ENCODE measurements at places on chromosomes 5 and 9.
A peak's percentile ranks its signal among the peaks of the same experiment; 100 is the strongest.

- DNase-seq: no peak
Measured at GRCh38 chr5:76074487-76075065, 8.6 kb upstream of the SV2C start.

DNA sequence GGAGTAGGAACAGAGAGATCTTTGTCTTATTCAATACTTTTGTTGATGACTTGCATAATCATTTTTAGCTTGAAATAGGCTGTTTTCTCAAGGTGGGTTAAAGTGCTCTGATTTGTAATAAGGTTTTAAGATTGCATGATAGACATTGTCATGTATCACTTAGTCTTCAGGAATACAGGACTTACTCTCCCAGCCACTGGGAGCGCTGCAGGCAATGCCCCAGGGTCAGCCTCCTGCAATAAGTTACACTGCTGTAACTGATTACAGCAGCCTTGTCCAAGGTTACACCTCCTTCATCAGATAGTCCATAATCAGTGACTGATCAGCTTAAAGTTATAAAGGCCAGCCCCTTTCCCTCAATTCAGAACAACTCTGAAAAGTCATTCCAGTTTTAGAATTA, 218.6 kb downstream of the ESM1 start:
- no peak for DNase-seq

- DNase-seq: no peak
Measured at GRCh38 chr9:127862075-127863011, 7.9 kb upstream of the ENG start.

GRCh38 chr9:132583584-132584304, 1.3 kb downstream of the BARHL1 start:
- DNase-seq: no peak

- no peak for DNase-seq
Measured at GRCh38 chr9:132237481-132237880, 75.6 kb downstream of the NTNG2 start.

DNA sequence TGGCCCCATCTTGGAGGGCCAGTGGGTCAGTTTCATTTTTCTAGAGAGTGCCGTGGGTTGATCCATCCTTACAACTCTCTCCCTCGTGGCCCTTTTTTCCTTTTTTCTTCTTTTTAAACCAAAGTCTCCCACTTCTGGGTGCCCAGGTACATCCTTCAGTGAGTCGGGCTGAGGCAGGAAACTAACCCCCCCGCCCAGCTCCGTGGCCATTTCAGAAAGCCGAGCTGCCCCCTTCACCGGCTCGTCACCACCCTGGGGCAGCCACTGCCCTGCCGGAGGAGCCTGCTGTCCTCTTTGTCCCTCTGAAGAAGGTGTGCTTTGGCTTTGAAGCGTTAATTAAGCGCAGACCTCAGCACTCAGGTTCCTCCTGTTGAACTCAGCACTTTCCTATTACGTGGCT, 5.2 kb downstream of the CFAP77 start:
- no peak for DNase-seq

DNA sequence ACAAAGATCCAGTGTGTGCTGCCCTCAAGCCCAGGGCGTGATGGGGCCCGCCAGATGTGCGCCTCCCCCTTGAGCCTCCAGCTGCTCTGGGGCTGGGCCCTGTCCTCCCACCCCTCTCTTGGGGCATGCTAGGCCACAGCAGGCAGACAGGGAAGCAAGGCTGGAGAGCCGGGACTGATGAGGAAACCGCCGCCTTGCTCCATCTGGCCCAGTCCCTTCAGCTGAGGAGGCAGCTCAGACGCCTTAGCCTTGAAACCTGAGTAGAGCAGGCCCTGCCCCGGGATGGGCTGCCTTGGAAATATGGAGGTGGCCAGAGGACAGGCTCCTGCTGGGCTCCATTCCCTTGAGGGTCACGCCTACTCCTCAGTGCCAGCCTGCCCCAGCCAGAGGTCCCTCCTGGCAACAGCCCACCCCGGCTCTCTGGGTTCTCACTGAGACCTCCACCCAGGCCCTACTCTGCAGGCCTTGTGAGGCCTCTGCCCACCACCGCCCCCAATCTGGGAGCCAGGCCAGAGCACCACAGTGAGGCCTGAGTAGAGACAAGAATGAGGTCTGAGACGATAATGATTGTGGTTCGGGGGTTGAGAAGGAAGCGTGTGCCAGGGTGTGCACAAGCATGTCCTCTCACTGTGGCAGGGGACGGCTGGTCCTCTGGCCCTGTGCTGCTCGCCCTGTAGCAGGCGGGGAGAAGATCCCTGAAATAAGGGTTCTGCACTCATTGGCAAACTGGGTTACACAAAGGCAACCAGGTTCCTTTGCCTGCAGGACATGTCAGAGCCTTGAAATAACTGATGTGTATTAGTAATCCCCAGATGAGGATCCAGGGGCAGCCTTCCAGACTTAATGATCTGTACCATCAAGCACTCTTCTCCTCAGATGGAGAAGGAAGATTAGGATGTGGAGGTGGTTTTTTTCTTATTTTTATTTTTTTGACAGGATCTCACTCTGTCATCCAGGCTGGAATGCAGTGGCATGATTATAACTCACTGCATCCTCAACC, 30.9 kb downstream of the CXXC5 start:
- no peak for DNase-seq

DNA sequence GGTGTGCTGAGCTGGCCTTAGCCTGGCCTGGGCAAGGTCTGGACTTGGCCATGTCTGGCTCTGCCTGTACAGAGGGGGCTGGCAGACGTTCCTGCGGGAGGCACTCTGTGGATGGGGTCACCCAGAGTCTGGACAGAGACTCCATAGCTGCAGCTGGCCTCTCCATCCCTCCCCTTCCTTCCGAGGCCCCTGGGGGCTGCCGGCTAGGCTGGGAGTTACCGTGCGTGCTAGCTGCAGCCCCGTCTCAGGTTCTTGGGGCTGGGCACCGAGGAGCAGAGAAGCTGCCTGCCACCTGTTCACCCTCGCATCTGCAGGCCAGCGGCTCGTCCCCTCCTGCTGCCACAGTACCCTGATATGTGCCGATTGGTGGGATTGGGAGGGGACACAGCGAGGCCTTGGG, 63.4 kb downstream of the RXRA start:
- no peak for DNase-seq

DNA sequence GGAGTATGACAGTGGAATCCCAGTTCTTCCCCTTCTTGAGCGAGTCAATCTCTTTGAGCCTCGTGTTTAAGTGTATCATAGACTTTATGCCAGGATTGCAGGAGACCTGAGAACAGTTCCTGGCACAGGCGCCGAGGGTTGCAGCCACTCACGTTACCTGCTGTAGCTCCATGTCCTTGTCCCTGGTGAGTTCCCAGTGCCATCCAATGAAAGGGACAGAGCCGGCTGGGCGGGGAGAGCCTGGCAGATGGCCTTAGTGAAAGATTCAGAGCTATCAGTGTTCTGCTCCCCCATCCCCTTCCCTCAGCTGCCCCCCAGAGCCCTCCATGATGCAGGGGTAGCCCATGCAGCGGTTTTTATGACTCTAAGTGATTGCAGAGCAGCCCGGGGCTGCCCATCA, 554.0 kb downstream of the BNC2 start:
- DNase-seq: no peak

DNA sequence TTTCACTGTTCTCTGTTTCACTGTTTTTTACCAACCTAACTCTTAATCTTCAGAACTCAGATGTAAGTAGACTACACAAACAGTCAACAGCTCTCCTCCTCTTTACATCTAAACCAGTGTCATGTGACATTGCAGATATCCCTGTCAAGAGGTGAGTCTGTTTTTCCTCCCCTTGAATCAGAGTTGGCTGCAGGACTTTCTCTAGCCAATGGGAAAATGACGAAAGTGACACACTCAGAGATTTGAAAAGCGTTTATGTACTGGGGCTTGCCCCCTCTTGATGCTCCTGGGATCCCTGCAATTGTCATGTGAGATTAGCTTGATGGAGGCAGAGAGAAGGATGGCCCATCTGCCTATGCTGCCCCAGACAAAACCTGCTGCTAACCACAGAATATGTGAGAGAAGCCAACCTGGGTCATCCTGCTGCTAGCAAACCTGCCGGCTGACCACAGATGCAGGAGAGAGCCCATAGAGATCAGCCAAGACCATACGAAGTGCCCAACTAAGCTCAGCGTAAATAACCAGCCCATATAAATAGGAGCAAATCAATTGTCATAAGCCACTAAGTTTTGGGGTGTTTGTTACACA, 111.1 kb downstream of the ASTN2 start:
- DNase-seq: no peak

- peak; percentile 37 for DNase-seq
Measured at GRCh38 chr5:33441241-33442177, 744 bp downstream of the TARS1 start.

DNA sequence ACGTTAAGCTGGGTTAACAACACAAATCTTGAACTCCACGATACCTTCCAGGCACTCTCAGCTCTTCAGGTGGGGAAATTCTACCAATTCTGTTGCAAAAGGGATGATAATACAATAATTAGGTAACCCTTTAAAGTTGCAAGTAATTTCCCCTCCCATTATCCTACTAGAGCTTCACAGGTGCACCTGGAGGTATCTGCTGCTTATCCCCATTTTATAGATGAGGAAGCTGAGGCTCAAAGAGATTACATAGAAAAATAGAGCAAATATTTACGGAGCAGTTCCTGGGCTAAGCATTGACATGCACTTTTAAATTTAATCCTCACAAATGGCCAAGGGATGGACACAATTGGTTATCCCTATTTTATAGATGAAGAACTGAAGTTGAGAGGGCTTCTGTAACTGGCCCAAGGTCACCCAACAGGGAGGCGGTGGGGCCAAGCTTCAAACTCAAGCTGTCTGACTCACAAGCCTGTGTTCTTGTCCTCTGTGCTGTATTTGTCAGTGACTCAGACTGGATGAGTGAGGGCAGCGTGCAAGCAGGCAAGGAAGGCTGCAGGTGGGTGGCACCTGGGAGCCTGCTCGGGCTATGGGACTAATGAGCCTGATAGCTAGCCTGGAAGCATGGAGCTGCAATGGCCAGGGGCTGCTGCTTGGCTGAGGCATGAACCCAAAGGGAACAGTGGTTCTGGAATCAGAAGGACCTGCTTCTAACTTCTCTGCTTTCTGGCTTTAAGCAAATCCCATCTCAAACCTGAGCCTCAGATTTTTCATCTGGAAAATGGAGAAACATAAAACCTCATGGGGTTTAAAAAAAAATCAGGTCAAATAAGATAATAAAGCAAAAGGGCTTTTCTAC, 105.5 kb downstream of the PDE6A start:
- peak; percentile 28 for DNase-seq

DNA sequence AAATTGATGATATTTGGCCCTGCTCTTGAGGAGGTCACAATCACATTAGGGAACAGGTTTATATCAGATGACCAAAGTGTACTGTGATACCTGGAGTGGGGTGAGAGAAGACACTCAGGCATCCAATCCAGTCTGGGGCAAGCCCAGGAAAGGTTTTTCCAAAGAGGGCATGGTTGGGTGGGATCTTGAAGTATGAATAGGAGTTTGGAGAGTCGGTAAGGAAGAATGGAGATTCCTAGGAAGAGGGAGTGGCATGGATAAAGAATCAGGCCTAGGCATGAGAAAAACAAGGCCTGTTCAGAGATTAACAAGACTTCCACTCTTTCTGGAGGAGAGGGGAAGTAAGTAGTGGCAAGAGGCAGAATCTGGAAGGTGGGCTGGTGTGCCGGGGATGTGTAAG, 91.1 kb downstream of the MVB12B start:
- DNase-seq: no peak

DNA sequence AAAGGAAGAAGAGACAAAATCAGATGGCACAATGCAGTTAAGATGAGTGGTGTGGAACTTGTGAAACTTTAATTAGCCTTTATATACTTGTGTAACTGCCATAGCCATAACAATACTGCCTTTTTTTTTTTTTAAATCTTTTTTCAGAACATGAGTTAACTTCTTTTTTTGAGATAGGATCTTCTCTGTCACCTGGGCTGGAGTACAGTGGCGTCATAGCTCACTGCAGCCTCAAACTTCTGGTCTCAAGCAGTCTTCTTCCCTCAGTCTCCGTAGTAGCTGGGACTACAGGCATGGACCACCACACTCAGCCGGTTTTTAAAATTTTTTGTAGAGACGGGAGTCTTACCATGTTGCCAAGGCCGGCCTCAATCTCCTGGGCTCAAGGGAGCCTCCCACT, 37.2 kb downstream of the GPBP1 start:
- DNase-seq: no peak

GRCh38 chr9:32497921-32498320, 28.1 kb downstream of the RIGI start:
- no peak for DNase-seq

- no peak for DNase-seq
Measured at GRCh38 chr5:42751044-42751443, 5.6 kb upstream of the CCDC152 start.

DNA sequence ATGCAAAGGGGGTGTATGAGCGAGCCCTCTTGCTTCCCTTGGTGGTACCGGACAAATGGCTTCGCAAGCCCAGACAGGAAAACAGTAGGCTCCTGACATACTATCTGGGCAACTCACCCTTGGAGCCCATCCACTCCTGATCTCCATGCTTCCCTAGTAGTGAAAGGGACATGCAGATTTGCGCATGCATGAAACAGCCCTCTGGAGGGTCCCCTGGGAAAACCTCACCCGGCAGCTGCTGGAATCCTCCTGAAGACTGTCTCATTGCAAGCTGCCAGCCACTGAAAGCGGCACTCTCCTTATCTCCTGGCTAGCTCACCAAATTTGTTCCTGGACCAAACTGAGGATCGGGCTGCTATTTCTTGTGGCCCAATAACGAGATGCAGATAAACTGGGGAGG, 10.2 kb downstream of the ZNF169 start:
- DNase-seq: no peak

GRCh38 chr9:127159949-127160610, 37.6 kb upstream of the ANGPTL2 start:
- DNase-seq: no peak

GRCh38 chr9:98925956-98926355, 17.8 kb upstream of the COL15A1 start:
- no peak for DNase-seq

DNA sequence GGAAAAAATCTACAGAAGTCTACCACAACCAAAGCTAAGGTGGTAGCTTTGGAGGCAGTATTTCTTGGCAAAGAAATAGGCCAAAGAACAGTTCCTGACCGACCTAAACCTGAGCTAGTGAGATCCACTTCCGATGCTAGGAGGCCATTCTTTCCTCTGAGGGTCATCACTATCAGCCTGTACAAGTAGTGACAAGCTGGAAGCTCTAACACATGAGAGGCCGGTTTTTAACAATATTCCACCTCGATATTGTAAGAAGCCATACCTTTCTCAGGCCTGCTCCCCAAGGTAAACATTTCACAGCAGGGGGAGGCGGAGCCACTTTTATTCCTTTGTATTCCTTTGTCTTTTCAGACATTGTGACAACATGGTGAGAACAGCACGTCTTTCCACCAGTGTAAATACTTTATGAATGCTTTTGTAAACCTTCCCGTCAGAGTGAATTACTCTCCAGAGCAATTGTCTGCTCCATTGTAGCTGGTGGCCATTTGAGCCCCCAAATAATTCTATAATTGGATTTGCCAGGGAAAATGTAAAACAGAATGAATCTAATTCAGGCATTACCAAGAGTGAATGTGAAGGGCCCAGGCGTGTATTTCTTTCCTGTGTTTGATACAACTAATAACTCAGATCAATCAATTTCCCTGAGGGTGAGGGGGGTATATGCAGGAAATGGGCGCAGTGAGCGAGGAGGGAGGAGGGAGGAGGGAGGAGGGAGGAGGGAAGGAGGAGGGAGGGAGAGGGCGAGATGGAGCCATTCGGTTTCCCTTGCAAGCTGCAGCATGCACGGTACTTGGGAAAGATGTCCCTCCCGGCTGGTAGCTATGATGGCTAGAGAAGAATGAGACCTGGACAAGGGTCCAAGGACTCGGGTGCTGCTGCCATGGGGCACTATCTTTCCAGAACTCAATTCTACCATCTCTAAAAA, 166.6 kb downstream of the CDK5RAP2 start:
- DNase-seq: no peak

Measured in stromal cell of bone marrow (primary cell).